AG04450 (cell line): ENCODE measurements at places on chromosomes 12 and 14.

DNA sequence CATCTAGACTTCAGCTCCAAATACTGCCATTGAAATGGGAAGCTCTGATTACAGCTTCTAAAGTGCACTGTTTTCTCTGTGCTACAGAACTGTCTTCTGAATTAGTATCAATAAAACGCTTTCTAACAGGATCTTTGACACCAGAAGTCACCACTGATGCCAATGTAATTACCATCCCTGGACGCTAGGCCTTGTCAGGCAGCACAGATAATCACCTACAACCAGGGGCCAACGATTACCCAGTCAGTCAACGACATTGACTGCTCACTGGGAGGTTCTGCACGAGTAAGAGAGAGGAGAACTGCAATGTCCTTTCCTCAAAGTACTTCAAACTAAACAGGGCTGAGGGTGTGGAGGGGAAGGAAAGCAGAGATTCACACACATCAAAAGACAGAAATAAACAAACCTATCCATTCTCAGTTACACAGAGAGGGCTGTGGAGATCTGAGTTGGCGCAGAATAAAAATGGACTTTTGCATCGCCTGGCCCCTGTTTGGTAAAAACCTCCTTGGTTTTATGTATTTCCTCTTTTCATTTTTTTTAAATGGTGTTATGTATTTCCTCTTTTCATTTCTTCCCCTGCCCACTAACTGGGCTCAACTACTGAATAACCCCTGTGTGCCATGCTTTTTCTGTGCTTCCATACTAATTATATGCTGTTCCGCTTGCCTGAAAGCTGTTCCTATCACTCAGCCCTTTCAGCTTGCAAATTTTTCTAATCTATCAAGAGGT lies 492.2 kb downstream of the APAF1 start:
- DNase-seq = no peak

GRCh38 chr12:41289501-41289900 lies 101.4 kb downstream of the PDZRN4 start:
- no peak for DNase-seq

DNA sequence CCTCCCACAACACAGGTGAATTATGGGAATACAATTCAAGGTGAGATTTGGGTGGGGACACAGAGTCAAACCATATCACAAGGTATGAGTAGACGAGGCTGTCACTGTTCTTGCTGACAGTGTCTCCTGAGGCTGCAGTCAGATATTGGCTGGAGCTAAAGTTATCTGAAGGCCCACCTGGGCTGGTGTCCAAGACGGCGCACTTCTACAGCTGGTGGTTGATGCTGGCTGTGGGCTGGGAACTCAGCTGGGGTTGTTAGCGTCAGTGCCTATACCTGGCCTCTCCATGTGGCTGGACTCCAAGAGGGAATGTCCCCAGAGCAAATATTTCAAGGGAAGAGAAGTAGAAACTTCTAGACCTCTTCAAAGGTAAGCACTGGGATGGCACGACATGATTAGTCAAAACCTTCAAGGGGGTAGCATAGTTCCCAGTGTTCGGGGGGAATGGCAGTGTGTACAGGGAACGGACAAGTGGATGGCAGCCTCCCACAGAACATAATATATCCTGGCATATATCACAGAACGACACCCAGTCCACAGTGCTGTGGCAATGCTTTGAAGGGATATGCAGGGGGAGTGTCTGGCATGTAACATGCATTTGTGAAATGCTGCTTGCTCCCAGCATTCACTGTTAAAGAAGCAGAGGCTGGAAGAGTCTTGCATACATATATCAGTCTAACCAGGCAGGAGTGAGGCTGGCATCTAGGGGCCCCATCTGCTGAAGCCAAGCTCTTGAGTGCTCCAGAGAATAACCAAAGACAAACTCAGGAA lies 126.7 kb upstream of the RFLNA start:
- DNase-seq = no peak

- no peak for DNase-seq
Observed at GRCh38 chr12:8096281-8096915, 14.3 kb downstream of the NECAP1 start.

GRCh38 chr14:72925815-72926291 lies 411 bp upstream of the DCAF4 start:
- no peak for DNase-seq

GRCh38 chr12:109418848-109419480 lies 58.1 kb downstream of the KCTD10 start:
- DNase-seq = no peak

DNA sequence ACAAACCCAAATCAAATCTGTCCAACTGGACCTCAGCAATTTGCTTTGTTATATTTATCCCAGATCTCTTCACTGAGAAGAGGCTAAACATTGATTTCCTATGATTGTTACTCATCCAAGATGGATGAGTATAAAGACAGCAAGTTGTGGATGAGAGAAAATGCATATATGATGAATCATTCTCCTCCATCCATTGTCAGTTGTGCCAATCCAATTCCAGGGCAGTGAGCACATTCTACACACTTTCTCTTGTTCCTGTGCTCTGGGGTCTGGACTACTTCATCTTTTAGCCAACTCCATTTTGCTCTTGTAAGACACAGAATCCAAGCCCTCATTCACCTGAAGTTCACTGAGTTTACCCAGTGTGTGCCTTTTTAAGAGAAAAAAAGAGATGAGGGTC lies 105.7 kb downstream of the GCH1 start:
- DNase-seq = peak; percentile 21

- no peak for DNase-seq
Observed at GRCh38 chr12:116959845-116960514, 49.2 kb downstream of the FBXW8 start.

GRCh38 chr12:119068129-119068856 lies 87.0 kb downstream of the SRRM4 start:
- no peak for DNase-seq

GRCh38 chr12:91994208-91994797 lies 151.3 kb downstream of the BTG1 start:
- DNase-seq = no peak

DNA sequence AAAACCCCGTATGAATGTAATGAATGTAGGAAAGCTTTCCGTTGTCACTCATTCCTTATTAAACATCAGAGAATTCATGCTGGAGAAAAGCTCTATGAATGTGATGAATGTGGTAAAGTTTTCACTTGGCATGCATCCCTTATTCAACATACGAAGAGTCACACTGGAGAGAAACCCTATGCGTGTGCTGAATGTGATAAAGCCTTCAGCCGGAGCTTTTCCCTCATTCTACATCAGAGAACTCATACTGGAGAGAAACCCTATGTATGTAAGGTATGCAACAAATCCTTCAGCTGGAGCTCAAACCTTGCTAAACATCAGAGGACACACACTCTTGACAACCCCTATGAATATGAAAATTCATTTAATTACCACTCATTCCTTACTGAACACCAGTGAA lies 23.8 kb downstream of the ZNF891 start:
- no peak for DNase-seq

DNA sequence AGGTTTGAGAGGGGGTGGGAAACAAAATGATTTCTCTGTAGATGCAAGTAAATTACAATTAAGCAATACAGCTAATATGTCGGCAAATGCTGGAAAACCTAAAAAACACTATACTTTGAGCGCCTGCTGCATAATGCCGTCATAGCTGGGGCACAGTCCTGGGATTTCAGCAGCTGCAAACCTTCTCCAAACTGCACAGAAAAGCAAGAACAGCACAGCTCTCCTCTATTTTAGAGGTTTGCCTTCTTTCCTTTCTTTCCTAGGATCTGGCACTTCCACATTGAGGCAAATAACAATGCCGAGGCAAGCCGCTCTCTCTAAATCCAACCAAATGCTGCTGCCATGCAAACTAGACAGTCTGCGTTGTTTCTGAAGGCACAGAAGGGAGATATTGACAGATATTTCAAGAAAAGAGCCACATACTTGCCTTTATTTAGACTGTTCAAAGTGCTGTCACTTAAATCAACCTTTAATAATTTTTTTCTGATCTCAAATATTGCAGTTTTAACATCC lies 287.1 kb upstream of the G2E3 start:
- no peak for DNase-seq

DNA sequence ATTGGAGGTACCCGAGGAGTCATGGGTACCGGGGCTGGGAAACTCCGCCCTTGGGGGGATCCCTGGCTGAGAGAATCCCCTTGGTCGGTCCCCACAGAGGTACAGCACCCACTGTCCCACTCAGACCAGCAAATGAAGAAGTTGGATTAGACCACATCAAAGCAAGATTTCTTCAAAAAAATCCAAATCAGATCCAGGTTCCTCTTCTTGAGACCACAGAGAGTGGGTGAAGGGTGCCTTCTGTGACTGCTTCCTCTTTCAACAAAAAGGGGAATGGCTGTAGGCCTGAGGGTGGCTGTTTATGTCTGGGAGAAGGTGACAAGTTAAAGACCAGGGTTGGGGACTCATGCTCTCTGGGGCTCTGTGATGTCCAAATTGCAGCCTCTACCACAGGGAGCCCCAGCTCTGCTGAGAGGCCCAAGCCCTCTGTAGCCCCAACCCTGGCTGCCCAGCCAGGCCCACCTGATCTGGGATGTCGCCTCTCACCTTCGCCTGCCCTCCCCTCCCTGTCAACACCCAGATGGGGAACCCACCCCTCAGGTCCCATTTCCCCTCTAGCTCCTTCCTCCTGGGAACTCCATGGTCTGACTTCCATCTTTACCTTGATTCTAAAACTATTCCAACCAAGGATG lies 50.9 kb downstream of the ZFP36L1 start:
- no peak for DNase-seq

GRCh38 chr12:124629789-124630480 lies 62.5 kb upstream of the NCOR2 start:
- DNase-seq = no peak

DNA sequence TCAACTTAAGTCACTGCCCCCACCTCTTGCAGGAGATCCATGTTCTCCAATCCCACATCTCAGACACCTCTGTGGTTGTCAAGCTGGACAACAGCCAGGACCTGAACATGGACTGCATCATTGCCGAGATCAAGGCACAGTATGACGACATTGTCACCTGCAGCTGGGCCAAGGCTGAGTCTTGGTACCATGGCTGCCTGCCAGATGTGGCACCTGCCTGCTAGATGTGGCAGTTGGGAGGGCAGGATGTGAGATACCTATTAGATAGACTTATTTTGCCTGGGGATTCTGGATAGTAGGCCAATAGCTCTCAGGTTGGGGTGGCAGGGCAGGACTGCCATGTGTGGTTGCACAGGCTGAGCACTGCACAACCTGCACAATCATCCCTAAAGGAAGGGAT lies 7.9 kb upstream of the KRT86 start:
- no peak for DNase-seq

DNA sequence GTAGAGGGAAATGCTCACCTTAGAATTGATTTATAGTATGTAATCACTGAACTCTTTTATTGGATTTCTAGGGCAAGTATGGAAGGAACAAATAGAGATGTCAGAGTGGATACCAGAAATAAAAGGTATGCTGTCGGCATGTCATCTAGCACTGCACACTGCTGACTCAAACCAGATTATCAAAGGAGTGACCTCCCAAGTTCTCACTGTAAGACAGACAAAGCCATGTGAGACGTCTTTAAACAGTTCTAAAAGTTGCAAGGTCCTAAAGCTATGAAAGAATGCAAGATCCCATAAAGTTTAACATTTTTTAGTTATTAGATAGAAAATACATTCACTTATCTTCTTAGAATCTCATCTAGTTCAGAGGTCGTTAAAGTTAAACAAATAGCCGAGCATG lies 70.0 kb upstream of the CPM start:
- DNase-seq = no peak

GRCh38 chr12:56921346-56921745 lies 12.9 kb downstream of the SDR9C7 start:
- no peak for DNase-seq

GRCh38 chr12:121990114-121990647 lies 31.5 kb upstream of the BCL7A start:
- no peak for DNase-seq

DNA sequence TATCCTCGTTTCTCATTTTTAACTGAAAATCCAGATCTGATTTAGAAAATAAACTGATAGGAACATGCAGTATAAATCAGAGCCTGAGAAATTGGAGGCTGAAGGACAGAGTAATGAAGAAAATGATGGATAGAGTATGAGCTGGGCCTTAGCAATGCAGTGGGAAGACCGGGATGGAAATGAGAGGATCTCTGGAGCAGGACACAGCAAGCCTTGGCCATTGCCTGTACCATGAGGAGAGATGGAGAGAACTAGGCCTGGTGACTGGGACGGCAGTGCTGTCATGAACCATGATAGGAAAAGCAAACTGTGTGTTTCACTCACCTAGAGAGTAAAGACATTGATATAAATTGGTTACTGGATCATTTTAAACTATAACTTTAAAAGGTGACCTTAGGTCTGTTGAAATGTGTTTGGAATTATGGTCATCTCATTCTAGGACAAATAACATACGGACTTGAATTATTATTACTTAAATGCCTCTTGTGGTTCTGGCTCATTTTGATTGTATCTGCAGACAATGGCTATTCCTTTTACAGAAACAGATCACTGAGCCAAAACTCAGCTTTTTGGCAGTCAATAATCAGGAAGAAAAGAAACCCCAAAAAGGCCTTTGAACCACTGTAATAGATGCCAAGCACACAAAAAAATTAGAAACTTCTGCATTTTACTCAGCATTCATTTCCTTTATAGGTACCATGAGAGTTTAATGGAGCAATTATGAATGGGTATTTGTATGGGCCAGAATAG lies 251.9 kb upstream of the PRKD1 start:
- DNase-seq = no peak

DNA sequence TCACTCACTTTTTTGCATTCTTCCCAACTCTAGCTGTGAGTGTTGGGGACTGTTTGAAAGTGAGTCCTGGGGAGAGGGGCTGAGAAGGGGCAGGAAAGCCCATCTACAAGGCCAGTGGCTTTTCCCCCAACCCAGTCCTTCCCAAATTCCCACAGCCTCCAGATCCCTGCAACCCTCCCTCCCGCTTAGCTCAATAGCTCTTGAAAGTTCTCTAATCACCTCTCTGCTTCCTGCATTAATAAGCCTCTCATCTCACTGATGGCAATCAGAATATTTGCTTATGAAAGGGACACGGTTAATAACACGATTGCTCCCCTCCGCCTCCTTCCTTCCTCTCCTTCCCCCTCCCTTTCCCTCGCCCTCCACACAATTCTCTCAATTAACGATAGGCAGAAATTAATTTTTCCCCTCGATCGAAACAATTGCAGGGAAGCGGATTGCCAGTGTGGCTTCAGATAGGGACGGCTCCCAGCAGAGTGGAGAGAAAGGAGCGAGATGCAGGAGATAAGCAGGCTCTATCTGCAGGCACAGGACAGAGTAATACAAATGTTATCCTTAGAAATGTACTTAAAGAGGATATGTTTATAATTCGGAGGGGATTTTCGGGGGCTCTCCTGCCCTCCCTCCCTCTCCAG lies 15.1 kb upstream of the GPATCH2L start:
- DNase-seq = no peak

DNA sequence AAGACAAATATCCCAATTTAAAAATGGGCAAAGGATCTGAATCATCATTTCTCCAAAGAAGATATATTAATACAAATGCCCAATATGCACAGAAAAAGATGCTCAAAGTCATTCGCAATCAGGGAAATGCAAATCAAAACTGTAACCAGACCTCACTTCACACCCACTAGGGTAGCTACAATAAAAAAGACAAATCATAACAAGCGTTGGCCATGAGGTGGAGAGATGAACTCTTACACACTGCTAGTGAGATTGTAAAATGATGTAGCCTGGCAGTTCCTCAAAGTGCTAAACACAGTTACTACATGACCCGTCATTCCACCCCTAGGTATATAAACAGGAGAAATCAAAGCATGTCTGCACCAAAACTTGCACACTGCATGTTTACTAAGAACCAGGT lies 30.4 kb downstream of the CDC42BPB start:
- DNase-seq = no peak

- no peak for DNase-seq
Observed at GRCh38 chr12:129160282-129160681, 307.0 kb downstream of the GLT1D1 start.
